ENCODE measurements at places on chromosomes 12 and 14.

- peak; percentile 62 for DNase-seq
Measured at GRCh38 chr12:54749191-54749818, 101.1 kb upstream of the DCD start.

DNA sequence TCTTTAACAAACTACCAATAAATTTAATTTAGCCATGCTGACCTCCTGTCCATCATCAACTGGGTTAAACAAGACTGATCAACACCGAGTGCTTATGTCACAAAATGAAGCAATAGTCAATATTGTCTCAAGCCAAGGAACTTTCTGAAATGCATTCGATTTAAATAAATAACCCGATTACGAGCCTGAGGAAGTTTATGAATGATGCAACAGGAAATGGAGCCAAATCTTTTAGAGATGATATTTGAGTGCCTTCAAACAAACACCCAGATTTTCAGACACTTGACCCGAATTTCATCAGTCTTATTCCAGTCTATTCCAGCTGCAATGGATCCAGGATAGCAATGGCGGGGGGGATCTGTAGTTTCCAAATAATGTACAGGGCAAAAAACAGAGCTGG is 27.9 kb downstream of the FAR2 start:
- DNase-seq, result no peak

- DNase-seq, result no peak
Measured at GRCh38 chr14:61501714-61502458, 180.5 kb downstream of the PRKCH start.

DNA sequence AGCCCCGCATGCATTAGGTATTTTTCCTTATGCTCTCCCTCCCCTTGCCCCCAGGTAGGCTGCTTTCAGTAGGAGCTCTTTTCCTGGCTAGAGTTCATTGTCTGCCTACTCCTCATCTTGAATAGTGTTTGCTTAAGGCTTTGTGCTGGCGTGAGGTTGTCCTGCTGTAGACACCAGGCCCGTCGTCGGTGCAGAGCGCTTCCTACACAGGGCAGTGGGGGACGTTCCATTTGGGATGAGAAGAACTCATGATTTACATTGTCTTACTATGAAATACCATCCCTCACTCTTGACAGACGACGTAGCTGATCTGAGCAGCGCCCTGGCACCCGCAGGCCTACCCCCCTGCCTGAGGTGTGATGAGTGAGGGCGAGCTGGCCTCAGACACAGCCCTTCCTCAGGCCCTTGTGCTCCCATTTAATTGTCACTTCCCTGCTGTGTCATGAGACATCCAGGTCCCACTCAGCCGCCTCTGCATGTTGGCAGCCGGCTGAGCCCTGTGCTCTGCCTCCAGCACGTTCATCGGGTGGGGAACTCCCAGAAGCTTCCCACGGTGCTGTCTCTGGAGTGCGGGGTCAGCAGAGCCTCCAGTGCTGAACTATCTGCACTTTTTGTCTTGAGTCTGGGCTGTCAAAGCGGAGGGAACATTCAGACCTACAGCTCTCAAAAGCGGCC is 76.0 kb downstream of the WDR20 start:
- DNase-seq, result no peak

- no peak for DNase-seq
Measured at GRCh38 chr12:111408116-111408440, 2.4 kb downstream of the SH2B3 start.

DNA sequence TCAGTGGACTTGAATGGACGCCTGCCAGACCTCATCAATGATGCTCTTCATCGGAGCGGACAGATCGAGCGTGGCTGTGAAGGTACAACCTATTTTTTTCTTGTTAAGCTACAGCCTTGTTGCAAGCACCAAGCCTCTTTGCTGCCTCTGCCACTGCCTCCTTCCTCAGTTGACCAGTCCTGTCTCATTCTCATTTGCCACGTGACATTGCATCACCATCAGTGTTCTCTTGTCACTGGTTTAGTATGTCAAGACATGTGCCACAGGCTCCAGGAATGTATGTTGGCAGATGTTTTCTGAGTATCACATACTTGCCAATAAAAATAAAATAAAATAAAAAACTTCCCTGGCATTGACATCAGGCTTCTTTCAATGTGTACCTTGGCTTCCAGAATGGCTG is 798.1 kb downstream of the NRXN3 start:
- no peak for DNase-seq

DNA sequence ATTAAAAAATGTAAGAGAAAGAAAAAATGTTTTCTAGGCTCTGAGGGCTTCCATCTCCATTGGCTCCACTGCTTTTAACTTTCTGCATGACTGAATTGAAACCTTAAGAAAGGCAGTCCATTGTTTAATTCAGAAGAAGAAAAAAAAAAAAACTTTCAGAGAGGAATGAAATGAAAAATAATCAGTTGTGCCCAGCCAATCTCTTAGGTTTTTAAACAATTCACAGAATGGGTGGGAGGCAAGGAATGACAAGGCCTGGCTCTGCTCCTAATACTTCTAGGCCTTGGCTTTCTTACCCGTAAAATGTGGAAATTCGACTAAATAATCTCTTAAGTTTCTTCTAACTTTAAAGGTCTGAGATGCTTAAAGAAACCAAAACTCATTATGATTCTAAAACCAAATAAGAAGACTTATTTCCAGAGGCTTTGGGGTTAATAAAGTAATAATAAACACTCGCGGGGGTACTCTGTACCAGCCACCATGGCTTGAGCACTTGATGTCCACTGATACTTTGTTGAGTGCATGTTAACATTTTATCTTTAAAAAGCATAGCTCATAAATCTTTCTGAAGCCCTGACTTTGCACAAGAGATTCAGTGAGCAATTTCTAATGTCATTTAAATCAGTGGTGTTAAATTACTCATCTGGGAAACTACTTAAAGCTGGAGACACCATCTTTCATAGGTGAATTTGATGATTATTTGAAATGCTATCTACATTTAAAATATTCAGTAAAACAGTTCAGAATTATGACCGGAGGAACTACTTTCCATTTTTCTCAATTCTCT is 49.6 kb downstream of the STON2 start:
- no peak for DNase-seq

- DNase-seq, result no peak
Measured at GRCh38 chr12:123645878-123646277, 12.2 kb downstream of the GTF2H3 start.

DNA sequence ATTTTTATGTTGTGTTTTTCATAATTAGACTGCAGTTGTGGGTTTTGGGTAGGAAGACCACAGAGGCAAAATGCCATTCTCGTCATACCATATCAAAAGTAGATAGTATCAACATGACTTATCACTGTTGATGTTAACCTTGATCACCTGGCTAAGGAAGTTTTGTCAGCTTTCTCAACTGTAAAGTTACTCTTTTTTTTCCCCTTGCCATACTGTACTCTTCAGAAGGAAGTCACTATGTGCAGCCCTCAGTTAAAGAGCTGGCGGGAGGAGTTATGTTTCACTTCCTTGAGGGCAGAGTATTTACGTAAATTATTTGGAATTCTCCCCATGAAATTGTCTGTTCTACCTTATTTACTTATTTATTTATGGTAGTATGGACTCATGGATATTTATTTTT is 78.7 kb downstream of the PRORP start:
- no peak for DNase-seq

GRCh38 chr12:100987552-100988521 is 193.3 kb downstream of the ANO4 start:
- peak; percentile 39 for DNase-seq

- no peak for DNase-seq
Measured at GRCh38 chr14:43043850-43044249, 1437.2 kb downstream of the LRFN5 start.

GRCh38 chr14:26765301-26765700 is 167.5 kb upstream of the NOVA1 start:
- DNase-seq, result no peak

DNA sequence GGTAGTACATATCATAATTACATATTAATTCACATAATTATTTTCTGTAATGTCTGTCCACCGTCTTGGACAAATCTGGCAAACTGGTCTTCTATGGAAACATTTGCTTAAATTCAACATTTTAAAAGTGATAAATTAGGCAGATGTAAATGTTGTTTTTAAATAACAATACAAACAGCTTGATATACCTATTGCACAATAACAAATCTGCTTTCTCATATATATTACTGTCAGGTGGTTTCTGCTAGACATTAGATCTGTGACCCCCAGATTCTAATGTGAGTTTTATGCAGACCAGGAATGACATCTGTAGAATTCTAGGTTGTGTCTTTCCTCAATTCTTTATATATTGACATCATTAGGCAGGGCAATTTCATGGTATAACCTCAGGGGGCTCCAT is 173.3 kb downstream of the CCDC59 start:
- DNase-seq, result no peak

- DNase-seq, result peak; percentile 34
Measured at GRCh38 chr14:70955543-70956480, 48.6 kb downstream of the PCNX1 start.

DNA sequence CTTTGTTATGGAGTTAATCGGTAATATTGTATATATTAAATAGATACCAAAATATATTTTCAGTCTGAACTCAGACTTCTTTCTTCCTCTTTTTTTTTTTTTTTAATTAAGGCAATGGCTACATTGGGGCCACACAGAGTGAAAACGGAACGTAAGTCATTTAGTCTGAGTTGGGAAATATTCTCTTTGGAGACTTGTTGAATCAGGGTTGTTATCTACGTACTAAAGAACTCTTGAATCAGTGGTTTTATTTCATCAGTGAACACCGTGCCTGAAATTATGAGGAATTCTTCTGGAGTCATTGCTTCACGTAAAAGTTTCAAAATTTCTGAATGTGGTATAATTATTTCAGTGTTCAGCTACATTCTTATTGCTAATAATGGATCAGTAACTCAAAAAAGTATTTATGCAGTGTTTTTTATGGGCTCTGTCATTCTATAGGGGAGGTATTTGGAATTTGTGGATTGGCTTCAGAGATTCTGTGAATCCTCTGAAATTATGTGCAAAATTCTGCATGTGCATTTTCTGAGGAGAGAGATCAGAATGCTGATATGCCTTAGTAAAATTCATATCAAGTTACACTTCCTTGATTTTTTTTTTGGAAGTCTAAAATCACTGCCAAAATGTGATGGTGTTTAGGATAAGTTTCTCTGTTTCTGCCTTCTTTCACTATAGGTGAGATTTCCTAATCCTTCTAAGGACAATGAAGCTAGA is 39.6 kb downstream of the BRMS1L start:
- no peak for DNase-seq

GRCh38 chr14:25250516-25250915 is 200.6 kb upstream of the STXBP6 start:
- no peak for DNase-seq

- DNase-seq, result no peak
Measured at GRCh38 chr12:53750812-53751335, 905 bp downstream of the CISTR start.

DNA sequence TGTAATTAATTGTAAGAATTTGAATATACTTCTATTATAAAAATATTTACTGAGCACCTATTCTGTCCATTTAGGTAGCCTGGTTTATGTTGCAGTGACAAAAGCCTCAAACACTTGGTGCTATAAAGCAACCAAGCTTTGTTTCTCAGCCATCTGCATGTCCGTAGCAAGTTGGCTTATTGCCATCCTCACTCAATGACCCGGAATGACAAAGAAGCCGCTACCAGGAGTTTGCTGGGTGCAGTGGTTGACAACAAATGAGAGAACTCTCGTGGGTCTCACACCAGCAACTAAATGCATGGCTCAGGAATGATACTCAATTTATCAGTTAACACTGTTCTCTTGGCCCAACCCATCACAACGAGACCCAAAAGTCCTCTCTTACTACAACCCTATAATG is 553.1 kb downstream of the DIO2 start:
- no peak for DNase-seq

DNA sequence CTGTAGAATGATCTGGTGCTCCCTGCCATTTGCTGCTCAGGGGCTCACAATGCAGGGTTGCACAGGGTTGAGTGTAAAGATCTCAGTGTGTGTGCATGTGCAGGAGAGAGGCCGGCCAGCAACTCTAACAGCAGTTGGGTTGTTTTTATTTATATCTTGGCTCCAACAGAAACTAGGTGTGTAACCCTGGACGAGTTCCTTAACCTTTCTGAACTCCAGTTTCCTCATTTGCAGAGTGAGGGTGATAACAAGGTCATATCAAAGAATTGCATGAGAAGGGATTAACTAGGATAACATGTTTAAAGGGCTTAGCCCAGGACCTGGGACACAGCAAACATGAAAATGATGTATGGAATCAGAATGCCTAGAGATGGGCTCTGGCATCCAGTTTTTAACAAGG is 14.8 kb upstream of the JDP2 start:
- DNase-seq, result no peak

DNA sequence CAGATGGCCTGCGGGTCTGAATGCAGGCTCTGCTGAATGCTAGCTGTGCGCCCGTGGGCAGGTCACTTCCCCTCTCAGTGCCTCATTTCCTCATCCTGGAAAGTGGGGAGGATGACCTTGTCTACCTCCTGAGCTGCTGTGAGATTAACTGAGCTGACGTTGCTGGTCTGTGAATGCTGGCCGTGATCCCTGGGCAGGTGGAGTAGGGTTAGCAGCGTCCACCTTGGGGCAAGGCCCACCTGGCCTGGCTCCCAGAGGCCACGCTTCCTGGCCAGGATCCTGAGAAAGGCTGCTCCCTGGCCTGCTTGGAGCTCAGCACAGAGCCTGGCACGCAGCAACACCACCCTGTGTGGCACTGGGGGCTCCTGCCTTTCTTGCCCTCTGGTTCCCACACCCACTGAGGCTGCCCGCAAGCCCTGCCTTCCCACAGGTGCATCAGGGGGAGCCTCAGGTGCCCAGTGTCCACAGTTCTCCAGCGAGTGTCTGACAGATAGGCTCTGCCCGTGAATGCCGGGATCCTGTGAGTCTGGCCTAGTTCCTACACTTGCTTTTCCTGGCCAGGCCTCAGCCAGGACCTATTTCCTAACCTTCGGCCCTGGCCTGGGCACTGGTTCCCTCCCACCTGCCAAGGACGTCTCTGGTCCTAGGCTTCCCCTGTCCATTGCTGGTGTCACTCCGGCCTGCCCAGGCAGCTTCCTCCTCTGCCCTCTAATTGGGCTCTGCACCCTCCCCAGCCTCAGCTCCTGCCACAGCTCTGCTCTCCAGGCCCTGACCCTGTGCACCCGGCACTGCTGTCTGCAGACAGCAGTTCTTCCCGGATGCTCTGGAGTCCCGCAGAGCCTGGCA is 37.2 kb upstream of the TDRD9 start:
- DNase-seq, result no peak

DNA sequence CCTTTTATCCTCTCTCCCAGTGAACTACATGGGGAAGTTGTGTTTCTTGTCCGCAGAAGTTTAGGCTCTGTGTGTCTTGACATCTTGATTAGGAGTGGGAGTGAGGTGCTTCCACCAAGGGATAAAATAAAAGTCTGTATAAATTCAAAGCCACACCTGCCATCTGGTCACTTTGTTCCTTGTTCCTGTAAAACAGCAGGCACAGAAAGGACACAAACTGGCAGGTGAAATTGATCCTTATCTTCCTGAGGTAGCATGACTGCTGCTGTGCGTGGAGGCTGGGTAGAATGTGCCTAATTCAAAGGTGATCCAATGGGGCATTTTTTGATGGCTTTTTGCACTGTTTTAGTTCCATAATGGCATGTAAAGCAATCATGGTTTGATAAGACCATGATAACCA is 104.3 kb upstream of the KITLG start:
- no peak for DNase-seq
